Stimulated activated CD4-positive, alpha-beta T cell treated with anti-CD3 and anti-CD28 coated beads, Interleukin-12 subunit alpha, Interleukin-12 subunit beta, amount 100 ng/mL, for 24 hours (primary cell): ENCODE measurements at places on chromosomes 5 and 9.
A peak's percentile ranks its signal among the peaks of the same experiment; 100 is the strongest.

GRCh38 chr9:90547896-90548295 lies 94.7 kb downstream of the DIRAS2 start:
- no peak for DNase-seq

DNA sequence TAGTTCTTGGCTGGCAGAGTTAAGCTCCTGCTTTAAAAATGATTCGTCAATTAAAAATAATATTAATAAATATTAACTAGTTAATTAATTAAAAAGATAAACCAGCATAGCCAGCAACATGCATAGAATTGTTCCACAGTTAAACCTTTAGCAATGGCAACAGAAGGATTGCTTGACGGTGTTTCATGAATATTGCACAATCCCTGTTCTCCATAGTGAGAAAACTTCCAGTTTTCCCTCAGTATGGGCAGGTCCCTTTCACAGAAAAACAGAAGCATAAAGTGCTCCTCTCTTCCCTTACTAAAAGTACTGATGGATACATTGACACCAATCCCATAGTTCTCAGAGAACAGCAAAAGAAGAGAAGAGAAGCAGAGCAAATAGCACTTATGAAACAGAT lies 71.4 kb upstream of the CAST start:
- no peak for DNase-seq

DNA sequence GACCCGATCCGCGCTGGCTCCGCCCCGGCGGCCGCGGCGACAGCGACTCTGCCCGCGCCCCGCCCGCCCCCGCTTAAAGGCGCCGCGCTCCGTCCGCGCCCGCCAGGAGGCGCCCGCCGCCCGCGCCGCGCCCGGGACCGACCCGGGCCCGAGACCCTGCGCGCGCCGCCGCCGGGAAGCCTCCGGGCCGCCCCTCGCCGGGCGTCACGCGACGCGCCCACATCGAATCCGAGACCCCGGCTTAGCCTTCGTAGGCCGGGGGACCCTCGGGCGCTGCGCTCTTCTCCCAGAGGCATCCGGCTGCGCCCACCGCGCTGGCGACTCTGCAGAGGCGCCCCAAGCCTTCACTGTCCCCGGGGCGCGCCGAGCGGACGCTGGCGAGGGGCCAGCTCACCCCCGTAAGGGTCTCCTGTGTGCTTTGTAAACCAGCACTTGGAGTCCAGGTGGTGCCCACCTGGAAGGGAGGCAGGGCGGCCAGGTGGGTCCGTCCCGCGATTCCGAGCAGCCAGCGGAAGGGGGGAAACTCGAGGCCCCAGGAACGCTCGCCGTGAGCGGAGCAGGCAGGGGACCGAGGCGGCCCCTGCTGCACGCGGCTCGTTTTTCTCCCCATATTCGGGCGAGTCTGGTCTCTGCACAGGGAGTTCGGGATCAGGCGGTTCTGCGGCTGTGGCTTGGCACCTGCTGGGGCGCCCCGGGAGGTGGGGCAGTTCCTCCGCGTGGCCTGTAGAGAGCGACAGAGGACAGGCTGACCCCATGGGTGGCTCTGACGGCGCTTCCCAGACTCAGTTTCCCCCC lies 423 bp upstream of the ABCA2 start:
- peak; percentile 53 for DNase-seq

DNA sequence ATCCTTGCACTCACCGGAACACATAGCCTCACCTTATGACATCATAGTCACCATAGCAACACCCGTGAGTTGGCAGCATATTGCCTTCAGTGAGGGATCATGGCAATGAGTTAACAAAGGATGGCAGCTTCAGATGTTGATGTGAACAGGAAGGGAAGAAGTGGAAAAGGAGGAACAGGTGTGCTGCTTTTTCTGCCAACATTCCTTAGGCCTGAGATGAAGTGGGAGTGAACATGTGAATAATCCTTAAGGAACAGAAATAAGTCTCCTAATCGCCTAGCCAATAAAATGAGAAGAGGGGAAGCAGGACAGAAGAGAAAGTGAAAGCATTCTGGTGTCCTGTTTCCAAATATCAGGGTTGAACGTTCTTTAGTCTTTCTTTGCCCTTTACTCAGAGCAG lies 360.0 kb downstream of the BRINP1 start:
- no peak for DNase-seq

DNA sequence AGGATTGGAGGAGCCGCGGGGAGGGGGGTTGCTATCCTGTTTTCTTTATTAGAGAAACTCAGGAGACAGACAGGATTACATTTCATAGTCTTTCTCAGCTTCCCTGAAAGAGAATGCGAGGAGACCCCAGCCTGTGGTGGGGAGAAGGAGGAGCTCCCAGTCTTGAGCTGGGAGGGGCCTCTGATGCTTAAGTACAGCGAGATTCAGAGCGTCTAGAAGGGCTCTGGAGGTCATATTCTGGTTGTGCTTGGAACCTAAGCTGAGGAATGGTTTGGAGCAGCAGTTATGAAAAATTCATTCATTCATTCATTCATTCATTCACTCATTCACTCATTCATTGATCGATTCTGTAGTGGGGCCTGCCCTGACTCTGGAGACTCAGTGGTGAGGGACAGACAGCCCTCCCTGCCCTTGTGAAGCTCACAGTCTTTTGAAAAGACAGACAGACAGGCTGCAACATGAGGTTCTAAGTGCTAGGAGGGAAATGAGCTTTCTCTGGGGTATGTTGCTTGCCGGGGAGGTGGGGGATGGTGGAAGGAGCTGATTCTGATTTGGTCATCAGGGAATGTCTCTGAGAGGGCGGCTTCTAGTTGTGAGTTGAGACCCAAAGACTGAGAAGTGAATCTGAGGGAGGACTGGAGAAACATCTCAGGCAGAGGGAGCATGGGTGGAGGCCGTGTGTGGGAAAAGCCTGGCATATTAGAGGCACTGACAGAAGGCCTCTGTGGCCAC lies 2.5 kb upstream of the SPRY4 start:
- DNase-seq = no peak

- DNase-seq = no peak
Measured at GRCh38 chr5:121158451-121158850, 693.2 kb upstream of the FTMT start.

- no peak for DNase-seq
Measured at GRCh38 chr5:79842991-79843390, 148.1 kb downstream of the MTX3 start.

DNA sequence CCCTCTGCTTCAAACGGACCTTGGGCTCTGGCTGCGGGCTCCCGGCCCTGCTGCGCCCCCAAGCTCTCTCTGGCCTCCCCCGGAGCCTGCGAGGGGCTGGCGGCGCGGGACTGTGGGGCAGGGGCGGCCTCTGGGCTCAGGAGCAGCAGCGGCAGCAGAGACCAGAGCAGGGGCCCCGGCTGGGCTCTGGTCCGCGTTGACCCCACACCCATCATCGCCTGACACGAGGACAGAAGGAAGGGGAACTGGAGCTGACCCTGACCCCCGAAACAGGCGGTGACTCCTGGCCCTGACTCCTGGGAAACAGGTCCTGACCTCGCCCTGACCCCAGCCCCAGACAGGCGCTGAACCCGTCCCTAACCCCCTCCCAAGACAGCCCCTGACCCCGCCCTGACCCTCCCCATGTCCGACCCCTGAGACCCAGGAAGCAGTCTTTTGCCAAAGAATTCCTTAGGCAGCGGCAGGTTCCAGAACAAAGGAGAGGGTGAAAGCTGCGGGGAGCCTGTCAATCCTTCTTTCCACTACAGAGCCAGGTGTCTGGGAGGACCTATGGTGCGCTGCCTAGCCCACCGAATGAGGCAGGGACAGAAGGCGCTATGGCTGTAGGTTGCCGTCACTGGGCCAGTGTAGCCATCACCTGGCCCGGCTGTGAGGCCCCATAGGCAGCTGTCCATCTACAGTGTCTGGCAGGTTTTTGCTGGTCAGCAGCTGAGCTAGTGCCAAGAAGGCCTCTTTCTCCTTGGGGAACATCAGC lies 74.7 kb upstream of the SPTLC1 start:
- no peak for DNase-seq

DNA sequence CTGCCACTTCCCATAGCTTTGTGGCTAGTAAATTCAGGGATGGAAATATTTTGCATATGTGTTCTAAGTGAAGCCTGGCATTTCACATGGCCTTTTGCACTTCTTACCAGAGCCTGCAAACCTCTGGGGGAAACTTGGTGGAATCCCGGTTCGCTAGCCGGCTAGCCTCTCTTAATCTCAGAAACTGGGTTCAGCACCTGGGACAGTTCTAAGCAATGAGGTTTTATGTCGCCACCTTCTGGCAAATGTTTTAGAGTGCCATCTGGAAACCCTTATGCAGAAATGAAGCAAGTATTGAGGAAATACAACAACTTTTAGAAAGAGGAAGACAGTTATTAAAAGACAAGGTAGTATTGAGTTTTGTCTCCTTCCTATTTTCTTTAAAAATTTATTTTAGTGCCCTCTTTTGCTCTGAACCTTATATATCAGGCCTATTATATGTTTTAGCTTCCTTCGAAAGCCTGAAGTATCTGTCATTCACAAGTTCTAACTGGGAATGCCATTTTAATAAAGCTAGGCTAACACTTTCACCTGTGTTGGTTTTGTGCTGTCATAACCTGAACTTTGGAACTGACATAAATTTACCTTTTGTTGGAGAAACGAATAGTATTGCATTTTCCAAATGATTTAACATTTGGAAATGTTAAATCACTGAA lies 963 bp upstream of the HTR1A start:
- peak; percentile 5 for DNase-seq

DNA sequence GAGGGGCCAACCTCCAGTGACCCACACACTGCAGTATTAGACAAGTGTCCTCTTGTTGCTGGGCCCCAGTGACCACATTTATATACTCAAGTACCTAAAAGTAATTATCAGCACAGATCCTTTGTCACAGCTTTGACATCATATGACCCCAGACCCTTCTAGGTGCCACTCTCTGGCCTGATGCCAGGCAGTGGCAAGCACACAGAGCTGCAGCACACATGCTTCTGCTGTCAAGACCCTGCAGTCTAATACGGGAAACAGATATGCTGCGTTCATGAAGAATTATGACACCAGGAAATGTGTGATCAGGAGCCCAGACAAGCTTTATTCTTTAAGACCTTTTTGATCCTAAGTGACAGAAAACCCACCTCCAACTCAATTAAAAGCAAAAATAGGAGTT lies 63.8 kb upstream of the AFAP1L1 start:
- DNase-seq = no peak

GRCh38 chr9:134655101-134655500 lies 13.5 kb downstream of the COL5A1 start:
- no peak for DNase-seq

- DNase-seq = no peak
Measured at GRCh38 chr5:35146406-35146805, 83.9 kb downstream of the PRLR start.

- no peak for DNase-seq
Measured at GRCh38 chr5:67299231-67299735, 102.7 kb upstream of the CD180 start.
